ENCODE measurements at places on chromosomes 5 and 9. TPM values are rescaled to one million over a fixed set of nuclear protein-coding genes. Genes with fewer than 3 reads are reported as not detected.

Gene PLAC8L1
- total RNA-seq = not detected

Gene CARTPT
- total RNA-seq = not detected

Gene CCDC152
- 1.5 TPM for total RNA-seq

Gene CDH9
- total RNA-seq = not detected

Gene FCN1
- total RNA-seq = not detected

Gene UBE2D2
- total RNA-seq = 338 TPM

Gene PCDHGA7
- total RNA-seq = 1.2 TPM

Gene FOXD4
- 1.5 TPM for total RNA-seq

Gene COMMD10
- total RNA-seq = 23.4 TPM

Gene FAT2
- total RNA-seq = 0.12 TPM
